ENCODE measurements at places on chromosomes 4 and X.

- DNase-seq = no peak
These were observed 218.0 kb upstream of the AGTR2 start for GRCh38 chrX:115952417-115953092.

- no peak for DNase-seq
These were observed 40.8 kb downstream of the HTRA3 start for GRCh38 chr4:8310306-8310705.

DNA sequence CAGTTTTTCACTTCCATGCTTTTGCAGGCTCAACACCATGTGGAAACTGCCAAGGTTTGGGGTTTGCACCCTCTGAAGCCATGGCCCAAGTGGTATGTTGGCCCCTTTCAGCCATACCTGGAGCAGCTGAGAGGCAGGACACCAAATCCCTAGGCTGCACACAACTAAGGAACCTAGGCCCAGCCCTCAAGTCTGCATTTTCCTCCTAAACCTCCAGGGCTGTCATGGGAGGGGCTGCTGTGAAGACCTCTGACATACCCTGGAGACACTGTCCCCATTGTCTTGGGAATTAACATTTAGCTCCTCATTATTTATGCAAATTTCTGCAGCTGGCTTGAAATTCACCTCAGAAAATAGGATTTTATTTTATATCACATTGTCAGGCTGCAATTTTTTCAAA lies 856.1 kb downstream of the TECRL start:
- DNase-seq = no peak

- peak; percentile 1 for DNase-seq
These were observed 40.8 kb downstream of the LAMP2 start for GRCh38 chrX:120428309-120428708.

- DNase-seq = no peak
These were observed 25.7 kb upstream of the SLC16A2 start for GRCh38 chrX:74395556-74395955.

- peak; percentile 35 for DNase-seq
These were observed 168.6 kb downstream of the NSUN7 start for GRCh38 chr4:40918330-40918729.
